ENCODE measurements at places on chromosomes 16 and 17. TPM values are rescaled to one million over a fixed set of nuclear protein-coding genes. Genes with fewer than 3 reads are reported as not detected.

The TSPOAP1 gene
- total RNA-seq, result 20.2 TPM

The PRR11 gene
- 4.1 TPM for total RNA-seq

The CTDNEP1 gene
- total RNA-seq, result 140 TPM

The KRT17 gene
- total RNA-seq, result 2.6 TPM

The KRT25 gene
- not detected for total RNA-seq

The SLC5A11 gene
- 0.27 TPM for total RNA-seq

The DNAH2 gene
- total RNA-seq, result 6.2 TPM

The TPSG1 gene
- 2.9 TPM for total RNA-seq

The SLC43A2 gene
- total RNA-seq, result 44.6 TPM

GRCh38 chr16:9055661-9056060 is 35.8 kb upstream of the HAPSTR1 start:
- no peak for DNase-seq

DNA sequence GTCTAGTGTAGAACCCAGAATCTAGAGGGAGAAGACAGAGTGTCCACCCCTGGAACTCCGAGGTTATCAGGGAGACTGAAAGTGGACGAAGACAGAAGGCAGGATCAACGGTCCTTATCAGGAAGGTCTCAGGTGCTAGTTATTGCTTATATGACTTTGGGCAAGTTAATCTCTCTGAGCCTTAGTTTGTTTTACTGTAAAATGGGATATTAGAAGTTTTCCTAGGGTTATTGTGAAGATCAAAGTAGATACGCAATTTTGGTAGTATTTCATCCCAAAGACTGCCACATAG is 1.2 kb downstream of the RNF167 start:
- no peak for DNase-seq

- peak; percentile 62 for DNase-seq
Measured at GRCh38 chr16:85569615-85570212, 43.4 kb upstream of the GSE1 start.

DNA sequence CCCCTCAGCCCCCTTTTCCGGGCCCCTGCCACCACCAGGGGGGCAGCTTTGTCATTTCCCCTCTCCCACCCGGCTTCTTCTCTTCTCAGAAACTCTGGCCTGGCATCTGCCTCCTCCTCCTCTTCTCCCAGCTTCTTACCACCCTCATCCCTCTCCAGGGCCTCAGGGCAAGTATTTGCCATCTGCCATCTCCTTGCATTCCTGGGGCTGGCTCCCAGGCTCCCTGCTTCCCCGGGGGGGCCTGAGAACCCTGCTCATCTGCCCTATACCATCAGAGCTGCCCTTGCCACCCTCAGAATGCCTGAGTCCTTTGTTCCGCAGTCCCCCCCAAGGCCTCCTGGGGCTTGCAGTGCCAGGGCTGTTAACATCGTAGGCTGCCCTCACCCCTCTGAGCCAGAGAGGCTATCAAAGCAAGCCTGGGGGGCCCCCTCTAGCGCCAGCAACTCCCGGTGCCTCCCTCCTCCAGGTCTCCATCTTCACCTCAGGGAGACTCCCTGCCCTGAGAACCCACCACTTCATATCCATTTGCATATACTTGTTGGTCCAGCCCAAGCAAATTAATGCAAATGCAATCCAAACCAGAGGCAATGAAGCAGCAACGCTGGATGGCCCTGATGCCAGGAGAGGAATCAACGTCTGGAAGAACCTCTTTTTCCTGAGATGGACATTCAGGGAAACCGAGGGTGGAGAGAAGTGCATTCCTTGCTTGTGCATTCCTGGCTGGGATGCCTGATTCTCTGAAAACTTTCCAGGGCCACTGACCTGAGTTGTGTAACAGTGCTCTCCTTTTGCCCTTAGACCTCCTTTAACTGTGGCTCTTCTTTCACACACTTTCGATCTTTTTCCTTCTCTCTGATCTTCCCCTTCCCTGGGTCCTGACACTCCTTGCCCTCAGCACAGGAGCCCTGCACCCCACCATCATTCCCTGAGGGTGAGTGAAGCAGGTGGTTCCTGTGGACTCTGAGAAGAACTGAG is 20.7 kb upstream of the SP2 start:
- peak; percentile 19 for DNase-seq

DNA sequence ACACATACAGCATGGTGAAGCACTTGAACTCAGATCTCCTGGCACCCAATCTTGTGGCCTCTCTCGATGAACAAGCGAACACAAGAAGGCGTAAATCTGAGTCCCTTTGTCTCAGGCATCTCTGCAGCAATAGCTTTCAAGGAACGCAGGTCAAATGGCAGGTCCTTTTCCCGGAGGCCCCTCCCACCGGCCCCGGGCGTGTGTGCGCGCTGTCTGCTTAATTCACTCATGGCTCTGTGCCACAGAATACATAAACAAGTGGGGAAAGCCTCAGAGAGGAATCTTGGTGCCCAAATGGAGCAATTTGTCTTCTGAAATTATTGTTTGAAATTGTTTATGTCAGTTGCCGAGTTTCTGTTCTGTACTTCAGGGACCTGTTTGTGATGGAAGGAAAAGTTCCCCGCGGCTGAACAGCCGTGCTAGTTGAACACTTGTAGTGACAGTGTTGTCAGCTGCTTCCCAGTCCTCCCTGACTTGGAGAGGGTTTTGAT is 14.8 kb downstream of the MYOCD start:
- no peak for DNase-seq

- no peak for DNase-seq
Measured at GRCh38 chr16:17460890-17461289, 9.9 kb downstream of the XYLT1 start.

GRCh38 chr16:252366-253337 is 18.0 kb downstream of the FAM234A start:
- no peak for DNase-seq

- no peak for DNase-seq
Measured at GRCh38 chr17:82611140-82612058, 36.8 kb downstream of the WDR45B start.

DNA sequence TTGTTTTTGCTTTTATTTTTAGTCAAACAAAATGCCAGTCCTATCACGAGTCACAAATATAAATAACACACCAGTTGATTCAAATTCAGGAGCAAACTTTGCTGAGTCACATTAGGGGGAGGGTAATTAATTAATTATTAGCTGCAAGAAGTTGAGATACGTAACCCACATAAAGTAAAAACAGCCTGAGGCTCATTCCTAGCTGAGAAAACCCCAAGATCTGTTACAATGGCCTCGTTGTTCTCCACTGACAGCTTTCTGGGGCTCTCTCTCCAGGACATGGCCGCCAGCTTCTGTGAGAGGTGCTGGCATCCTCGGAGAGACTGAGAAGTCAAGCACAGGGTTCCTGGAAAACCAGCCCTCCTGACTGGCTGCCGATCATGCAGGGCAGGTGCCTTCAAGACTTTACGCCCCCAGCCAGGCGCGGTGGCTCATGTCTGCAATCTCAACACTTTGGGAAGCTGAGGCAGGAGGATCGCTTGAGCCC is 11.1 kb downstream of the RAB40B start:
- DNase-seq, result no peak

GRCh38 chr17:36673637-36674277 is 72.4 kb downstream of the MRM1 start:
- no peak for DNase-seq

DNA sequence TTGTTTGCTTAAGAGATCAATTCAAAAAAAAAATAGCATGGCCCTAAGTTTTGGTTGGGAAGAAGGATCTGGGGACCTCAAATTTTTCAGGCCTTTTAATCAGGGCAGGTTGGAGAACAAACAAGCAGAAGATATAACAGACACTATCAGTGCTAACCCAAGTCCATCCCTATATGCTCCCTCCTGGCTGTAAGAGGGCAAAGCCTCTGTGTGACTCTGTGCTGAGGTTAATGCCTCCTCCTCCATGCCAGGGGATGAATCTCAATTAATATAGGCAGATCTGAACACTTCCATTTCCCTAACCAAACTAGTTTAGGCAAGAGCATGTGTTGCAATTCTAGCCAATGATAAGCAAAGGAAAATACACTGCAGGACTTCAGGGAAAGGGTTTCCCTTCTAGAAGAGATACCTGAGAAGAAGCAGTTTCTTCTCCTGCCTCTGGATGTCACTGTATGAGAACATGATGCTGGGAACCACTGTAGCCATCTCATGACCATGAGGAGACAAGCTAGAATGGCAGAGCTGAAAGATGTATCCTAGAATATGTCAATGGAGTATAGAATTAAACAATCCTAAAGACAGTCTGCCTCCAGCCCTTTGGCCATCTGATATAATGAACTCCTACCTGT is 76.0 kb downstream of the CHD9NB start:
- no peak for DNase-seq
